ENCODE measurements at places on chromosomes 6 and 20. TPM values are rescaled to one million over a fixed set of nuclear protein-coding genes. Genes with fewer than 3 reads are reported as not detected.

DNA sequence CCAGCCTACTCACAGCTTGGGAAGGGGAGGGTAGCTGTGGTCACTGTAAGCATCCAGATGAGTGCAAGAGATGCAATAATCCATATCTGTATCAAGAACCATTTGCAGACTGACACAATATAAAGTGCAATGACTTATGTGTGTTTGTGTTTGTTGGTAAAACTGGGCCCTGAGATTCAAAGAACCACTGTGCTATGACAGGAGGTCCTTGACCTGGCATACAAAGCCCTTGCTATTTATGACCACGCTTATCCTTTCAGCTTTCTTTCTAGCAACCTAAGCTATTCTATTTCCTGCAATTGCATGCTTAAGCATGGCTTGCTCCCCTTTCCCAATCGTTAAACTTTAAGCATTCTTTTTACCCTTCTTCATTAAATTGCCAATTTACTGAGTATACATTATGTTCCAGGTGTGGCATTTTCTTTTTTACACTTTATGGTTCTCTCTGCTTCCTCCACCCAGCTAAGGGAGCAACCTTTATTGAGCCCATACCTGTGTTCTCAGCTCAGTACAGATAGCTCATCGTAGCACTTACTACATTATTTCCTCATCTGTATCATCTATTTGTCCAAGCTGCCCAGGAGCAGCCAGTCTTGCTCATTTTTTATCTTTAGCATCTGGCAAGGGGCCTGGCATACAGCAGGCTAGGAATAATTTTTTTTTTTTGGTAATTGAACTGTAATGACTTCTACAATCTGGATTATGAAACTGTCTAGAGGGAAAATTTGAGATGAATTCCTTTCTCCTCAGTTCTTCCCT is 3.5 kb downstream of the MCUR1 start:
- H3K27ac ChIP-seq = no peak overlapping the region
- H3K36me3 ChIP-seq = no peaks in the 10 kb centered on the region
- no peaks in the 10 kb centered on the region for H3K27me3 ChIP-seq
- peaks cover 4% of the 10 kb centered on the region for H3K4me1 ChIP-seq
- no peak overlapping the region for H3K4me3 ChIP-seq

Gene ZKSCAN4
- total RNA-seq = 2.4 TPM

DNA sequence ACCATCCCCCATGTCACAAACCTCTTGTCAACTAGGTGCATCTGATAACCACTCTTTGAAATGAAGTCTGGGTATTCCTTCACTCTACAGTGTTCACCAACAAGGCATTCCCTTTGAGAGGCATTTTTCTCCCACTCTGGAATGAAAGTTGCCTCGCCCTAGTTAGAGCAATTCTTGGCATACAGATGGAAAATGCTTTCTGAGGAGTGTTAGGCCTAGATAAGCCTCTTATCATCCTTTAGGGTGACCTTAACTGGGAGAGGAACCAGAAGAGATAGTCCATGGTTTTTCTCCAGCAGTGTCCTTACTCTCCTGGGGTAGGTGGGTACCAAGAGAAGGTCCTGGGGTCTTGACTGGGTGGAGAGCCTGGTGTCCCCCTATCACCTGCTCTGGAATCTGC is 14.8 kb downstream of the CLIC5 start:
- no peaks in the 10 kb centered on the region for H3K27me3 ChIP-seq
- peaks cover 66% of the 10 kb centered on the region for H3K4me1 ChIP-seq
- peak overlapping the region; percentile 87 for H3K27ac ChIP-seq
- H3K36me3 ChIP-seq = no peaks in the 10 kb centered on the region
- no peak for DNase-seq
- no peak overlapping the region for H3K4me3 ChIP-seq

- no peak for DNase-seq
- H3K27ac ChIP-seq = no peak overlapping the region
- H3K4me3 ChIP-seq = no peak overlapping the region
- no peaks in the 10 kb centered on the region for H3K27me3 ChIP-seq
These were observed 347.0 kb downstream of the CDH4 start for GRCh38 chr20:61599061-61599531.

- H3K4me3 ChIP-seq = no peak overlapping the region
- H3K27me3 ChIP-seq = no peaks in the 10 kb centered on the region
- H3K4me1 ChIP-seq = no peaks in the 10 kb centered on the region
- no peaks in the 10 kb centered on the region for H3K36me3 ChIP-seq
- H3K27ac ChIP-seq = no peak overlapping the region
- DNase-seq = no peak
These were observed 64.8 kb downstream of the PPP1R3G start for GRCh38 chr6:5149891-5150290.

- H3K27me3 ChIP-seq = no peaks in the 10 kb centered on the region
- H3K36me3 ChIP-seq = no peaks in the 10 kb centered on the region
- DNase-seq = no peak
- no peak overlapping the region for H3K4me3 ChIP-seq
These were observed 337.0 kb downstream of the RNGTT start for GRCh38 chr6:88626460-88626859.

DNA sequence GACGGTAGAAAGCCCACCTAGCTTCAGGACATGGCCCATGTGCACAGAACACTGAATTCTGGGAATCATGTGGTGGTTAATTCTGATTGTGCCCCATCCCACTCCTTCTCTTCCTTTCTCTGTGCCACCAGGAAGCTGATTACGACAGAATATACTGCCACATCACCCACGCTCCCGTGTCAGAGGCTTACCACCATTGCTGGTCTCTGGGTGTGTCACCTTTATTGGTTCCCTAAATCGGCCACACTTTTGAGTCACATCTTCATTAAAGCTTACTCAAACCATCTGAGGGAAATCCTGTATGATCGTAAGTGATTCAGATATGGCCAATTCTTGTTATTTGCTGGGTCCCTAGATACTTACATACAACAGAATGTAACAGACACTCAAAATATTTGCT is 3.1 kb downstream of the TRMT6 start:
- H3K27me3 ChIP-seq = no peaks in the 10 kb centered on the region
- no peak overlapping the region for H3K27ac ChIP-seq
- H3K4me3 ChIP-seq = no peak overlapping the region
- H3K4me1 ChIP-seq = peaks cover 18% of the 10 kb centered on the region
- no peak for DNase-seq

Gene MUC22
- total RNA-seq = 0.06 TPM

- no peaks in the 10 kb centered on the region for H3K36me3 ChIP-seq
- H3K27me3 ChIP-seq = no peaks in the 10 kb centered on the region
These were observed 58.3 kb downstream of the BMP6 start for GRCh38 chr6:7784248-7784647.

Gene TRDN
- total RNA-seq = 345 TPM

DNA sequence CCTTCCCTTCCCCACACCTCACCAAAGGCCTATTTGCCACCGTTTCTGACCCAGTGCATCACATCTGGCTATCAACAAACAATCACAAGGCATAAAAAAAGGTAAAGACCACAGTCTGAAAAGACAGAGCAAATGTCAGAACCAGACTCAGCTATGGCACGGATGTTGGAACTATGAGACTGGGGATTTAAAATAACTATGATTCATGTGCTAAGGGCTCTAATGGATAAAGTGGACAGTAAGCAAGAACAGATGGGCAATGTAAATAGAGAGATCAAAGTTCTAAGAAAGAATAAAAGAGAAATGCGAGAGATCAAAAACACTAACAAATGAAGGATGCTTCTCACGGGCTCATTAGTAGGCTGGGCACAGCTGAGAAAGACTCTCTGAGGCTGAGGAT is 99.5 kb downstream of the LAMP5 start:
- H3K27ac ChIP-seq = no peak overlapping the region
- DNase-seq = no peak
- H3K4me1 ChIP-seq = peaks cover 5% of the 10 kb centered on the region
- no peaks in the 10 kb centered on the region for H3K27me3 ChIP-seq
- no peaks in the 10 kb centered on the region for H3K36me3 ChIP-seq

DNA sequence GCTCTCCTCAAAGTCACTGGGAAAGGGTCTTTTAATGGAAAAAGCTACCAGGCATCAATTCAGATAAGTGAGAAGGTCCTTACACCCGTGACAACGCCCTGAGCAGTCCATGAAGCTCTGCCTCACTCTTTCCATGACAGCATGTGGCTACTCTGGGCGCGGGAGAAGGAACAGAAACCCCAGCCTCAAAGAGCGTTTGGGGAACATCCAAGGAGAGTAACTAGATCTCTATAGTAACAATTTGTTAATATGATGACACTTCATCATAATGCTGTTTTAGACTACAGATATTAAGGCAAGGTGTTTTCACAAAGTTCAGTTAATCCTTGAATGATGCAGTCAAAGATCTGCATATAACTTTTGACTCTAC is 55.2 kb downstream of the KIF6 start:
- H3K36me3 ChIP-seq = no peaks in the 10 kb centered on the region
- H3K4me3 ChIP-seq = no peak overlapping the region

DNA sequence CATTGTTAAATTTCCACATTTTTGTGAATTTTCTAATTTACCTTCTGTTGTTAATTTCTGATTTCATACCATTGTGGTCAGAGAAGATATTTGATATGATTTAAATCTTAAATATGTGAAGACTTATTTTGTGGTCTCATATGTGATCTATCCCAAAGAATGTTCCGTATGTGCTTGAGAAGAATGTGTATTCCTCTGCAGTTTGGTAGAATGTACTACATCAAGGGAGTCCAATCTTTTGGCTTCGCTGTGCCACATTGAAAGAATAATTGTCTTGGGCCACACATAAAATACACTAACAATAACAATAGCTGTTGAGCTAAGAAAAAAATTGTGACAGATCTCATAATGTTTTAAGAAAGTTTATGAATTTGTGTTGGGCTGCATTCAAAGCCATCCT is 176.2 kb upstream of the PRND start:
- H3K27me3 ChIP-seq = no peaks in the 10 kb centered on the region
- no peak overlapping the region for H3K4me3 ChIP-seq
- no peaks in the 10 kb centered on the region for H3K36me3 ChIP-seq
- H3K4me1 ChIP-seq = no peaks in the 10 kb centered on the region
